CD4-positive, alpha-beta T cell treated with Interleukin-21 for 1 hour (primary cell): ENCODE measurements at places on chromosomes 6 and 20.

DNA sequence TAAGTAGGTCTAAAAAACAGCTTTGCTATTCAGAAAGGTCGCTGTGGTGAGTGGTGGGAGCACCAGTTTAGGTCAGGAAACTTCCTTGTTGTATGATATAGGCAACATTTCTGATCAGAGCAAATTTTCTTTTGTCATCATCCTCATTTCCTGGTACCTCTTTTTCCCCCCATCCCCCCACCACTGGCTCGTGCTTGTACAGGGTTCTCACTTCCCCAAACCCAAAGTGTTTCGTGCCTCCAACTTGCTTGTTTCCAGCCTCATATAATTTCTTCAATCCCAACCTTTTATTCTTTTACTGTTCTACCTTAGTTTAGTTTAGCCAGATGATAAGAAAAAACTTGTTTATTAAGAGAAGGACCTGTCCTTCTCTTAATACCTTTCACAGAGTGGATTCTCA is 209.4 kb upstream of the JAG1 start:
- no peak for DNase-seq

- no peak for DNase-seq
Observed at GRCh38 chr6:69881322-69882151, 15.2 kb downstream of the COL19A1 start.

GRCh38 chr20:14422892-14423291 is 85.5 kb upstream of the FLRT3 start:
- no peak for DNase-seq

DNA sequence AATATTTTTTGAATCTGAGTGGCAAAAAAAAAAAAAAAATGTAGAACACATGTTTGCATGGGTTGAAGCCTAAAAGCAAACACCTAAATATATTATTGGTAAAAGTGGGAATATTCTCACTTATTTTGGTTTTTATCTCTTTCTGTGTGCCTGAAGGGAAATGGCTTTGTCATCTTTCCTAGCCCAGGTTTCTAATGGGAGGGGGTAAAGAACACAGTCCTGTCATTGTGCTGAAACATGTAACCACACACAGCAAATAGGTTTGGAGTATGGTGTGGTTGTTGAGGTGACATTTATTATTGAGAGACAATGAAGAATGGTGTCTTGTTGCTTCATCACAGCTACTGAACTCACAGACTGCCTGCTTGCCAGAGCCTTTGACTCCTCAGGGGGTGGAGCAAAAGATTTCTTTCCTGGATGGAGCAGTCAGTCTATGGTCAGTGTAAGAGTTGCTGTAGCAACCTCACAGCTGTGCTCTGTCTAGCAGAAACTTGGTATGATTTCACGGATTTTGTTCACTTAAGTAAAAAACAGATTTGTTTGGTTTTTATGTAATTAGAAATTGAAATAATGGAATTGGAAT is 70.2 kb downstream of the CEP57L1 start:
- DNase-seq: no peak

DNA sequence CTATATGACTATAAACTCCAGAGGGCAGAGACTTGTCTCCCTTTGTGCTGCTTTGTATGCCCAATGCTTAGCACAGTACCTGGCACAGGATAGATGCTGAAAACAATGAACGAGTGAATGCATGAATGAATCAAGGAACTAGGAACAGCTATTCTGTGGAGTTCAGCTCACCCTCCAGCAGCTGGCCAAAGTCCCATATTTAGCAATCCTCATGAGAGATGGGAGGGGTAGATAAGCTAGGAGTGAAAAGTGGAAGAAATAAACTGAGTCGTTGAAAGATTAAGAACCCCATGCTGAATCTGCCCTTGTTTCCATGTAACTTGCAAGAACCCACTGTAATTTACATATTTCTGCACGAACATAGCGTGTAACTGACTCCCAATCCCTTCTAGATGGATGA is 106.5 kb downstream of the MAFB start:
- no peak for DNase-seq

GRCh38 chr20:61764471-61765025 is 301.1 kb downstream of the TAF4 start:
- no peak for DNase-seq
